ENCODE measurements at places on chromosomes 2 and 18. TPM values are rescaled to one million over a fixed set of nuclear protein-coding genes. Genes with fewer than 3 reads are reported as not detected.

DNA sequence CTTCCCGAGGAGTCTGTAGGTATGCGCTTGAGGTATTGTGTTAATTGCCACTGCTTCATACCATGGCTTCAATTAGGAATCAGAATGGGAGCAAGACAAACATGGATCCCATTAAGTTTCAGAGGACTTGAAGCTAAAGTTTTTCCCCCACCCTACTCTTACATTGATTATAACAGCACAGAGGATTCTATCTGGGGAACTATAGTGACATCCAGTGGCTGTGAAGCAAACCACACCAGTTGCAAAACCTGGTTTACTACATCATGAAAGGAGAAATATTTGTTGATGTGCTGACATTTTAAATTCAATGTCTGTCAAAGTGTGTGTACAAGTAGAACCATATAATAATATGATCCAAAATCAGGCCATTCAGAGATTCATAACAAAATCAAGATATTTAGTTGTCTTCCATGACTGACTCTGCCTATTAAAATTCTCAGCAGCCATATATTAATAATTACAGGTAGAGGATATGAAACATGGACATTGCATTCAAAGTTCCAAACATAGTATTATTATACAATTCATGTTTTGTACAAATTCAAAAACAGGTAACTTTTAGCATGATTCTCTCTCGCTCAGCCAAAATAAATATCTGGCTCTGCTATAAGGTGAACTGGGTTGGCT lies 82.9 kb downstream of the GRB14 start:
- H3K27ac ChIP-seq, result no peak overlapping the region
- no peaks in the 10 kb centered on the region for H3K36me3 ChIP-seq
- no peak for DNase-seq
- H3K27me3 ChIP-seq, result peaks cover 1% of the 10 kb centered on the region

DNA sequence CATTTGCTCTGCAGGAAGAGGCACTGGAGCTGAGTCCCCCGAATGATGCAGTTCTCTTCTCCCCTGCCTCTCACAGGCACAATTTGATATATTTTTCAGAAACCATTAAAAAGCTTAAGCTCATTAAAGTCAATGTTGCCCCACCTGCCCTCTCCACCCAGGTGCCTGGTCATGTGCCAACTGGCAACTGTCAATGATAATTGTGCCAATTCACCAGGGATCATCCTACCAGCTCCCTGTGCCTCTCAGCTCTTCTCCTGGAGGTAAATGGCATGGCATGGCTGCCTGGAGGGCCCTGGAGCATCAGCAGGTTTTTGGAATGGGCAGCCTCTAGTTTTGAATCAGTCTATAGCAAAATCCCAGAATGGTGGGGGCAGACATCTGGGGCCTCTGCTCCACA lies 279.6 kb upstream of the ID2 start:
- no peaks in the 10 kb centered on the region for H3K4me1 ChIP-seq
- H3K27ac ChIP-seq, result no peak overlapping the region
- peaks cover 2% of the 10 kb centered on the region for H3K36me3 ChIP-seq
- H3K27me3 ChIP-seq, result peaks cover 4% of the 10 kb centered on the region
- no peak for DNase-seq

DNA sequence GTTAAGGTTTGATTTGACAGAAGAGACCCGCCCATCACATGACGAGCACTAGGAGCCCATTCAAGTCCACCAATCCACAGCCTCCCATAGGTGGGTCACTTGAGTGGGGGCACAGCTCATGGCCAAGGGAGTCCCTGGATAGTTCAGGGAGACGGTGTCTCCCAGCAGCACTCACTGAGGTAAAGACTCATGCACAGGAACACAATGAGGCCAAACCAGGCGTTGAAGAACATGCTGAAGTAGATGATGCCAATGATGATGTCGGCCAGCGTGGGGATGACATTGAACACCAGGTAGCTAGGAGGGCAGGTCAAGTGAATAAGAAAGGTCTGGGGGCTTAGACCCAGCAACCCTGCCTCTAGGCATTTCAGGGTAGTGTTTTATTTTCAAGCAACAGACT lies 4.0 kb downstream of the ABCB6 start:
- H3K4me3 ChIP-seq, result no peak overlapping the region
- peaks cover 35% of the 10 kb centered on the region for H3K4me1 ChIP-seq
- DNase-seq, result no peak

DNA sequence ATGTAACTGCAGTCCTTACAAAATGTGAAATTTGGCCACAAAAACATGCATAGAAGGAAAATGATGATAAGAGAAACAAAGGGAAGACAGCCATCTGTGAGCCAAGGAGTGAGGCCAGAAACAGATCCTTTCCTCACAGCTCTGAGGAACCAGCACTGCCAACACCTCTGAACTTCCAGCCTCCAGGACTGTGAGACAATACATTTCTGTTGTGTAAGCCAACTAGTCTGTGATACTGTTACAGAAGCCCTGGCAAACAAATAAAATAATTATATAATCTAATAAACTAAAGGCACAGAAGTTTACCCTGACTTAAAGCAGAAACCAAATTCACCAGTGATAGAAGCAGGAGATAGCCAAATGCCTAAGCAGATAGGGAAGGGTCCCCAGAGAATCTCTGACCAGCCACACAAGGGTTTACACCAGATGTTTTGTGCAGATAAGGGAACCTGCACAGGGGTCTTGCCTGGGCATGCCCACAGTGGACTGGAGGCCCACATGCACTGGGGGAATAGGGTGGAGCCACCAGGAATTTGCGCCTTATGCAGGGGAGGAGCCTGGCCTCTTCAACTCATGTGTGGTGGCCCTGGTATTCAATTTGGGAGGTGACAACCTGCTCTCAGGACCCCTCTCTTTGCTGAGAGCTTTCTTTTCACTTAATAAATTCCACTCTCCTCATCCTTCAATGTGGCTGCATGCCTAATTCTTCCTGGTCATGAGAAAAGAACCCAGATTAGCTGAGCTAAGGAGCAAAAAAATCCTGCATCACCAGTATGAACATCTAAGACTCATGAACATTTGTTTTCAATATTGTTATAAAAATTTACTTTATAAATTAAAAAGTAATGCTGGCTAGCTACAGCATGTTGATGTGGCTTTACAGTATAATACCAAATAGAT lies 3.8 kb upstream of the GCC2 start:
- H3K27me3 ChIP-seq, result no peaks in the 10 kb centered on the region
- H3K4me3 ChIP-seq, result no peak overlapping the region
- no peak for DNase-seq
- H3K36me3 ChIP-seq, result no peaks in the 10 kb centered on the region
- H3K27ac ChIP-seq, result no peak overlapping the region
- H3K4me1 ChIP-seq, result peaks cover 16% of the 10 kb centered on the region

DNA sequence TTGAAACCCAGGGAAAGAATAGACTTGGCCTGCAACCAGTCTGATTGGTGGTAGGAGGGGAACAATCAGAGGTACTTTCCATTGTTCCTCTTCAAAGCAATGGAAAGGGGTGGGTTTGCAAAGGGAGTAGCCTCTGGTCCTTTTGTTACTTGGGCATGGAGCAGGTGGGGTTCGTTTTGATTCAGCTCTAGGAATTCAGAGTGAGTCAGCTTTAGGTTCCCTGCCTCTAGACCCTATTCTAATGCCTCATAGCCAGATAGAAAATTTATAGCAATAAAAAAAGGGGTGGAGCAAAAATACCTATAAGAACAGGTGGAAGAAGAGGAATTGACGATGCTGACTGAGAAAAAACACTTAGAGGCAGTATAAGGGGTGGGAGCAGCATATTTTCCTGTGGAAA lies 636.4 kb downstream of the PLCL1 start:
- H3K36me3 ChIP-seq, result no peaks in the 10 kb centered on the region
- H3K27me3 ChIP-seq, result no peaks in the 10 kb centered on the region
- DNase-seq, result no peak

DNA sequence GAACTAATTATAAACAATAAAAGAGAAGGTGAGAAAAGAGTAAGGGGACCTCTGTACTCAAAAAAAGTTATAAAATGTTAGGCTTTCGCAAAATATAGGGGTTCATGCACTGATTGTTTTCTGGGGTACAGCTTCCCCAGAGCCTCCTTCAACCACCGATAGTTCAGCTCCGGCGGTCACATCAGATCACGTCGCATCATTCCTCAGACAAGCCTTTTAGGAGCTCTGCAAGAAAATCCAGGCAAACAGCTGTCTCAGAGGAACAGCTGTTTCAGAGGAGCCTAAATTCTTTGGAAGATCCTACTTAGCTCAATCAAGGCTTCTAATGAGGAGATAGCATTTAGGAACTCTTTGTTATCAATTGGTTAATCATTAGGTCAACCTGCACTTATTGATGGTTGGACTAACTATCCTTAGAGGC lies 78.7 kb downstream of the MYCN start:
- DNase-seq, result no peak
- H3K27ac ChIP-seq, result no peak overlapping the region
- peaks cover 11% of the 10 kb centered on the region for H3K27me3 ChIP-seq
- H3K4me3 ChIP-seq, result no peak overlapping the region
- no peaks in the 10 kb centered on the region for H3K36me3 ChIP-seq

- H3K27ac ChIP-seq, result no peak overlapping the region
- no peaks in the 10 kb centered on the region for H3K4me1 ChIP-seq
- H3K27me3 ChIP-seq, result peaks cover 28% of the 10 kb centered on the region
- no peak for DNase-seq
Observed at GRCh38 chr2:43622931-43623451, 14.1 kb upstream of the PLEKHH2 start.

DNA sequence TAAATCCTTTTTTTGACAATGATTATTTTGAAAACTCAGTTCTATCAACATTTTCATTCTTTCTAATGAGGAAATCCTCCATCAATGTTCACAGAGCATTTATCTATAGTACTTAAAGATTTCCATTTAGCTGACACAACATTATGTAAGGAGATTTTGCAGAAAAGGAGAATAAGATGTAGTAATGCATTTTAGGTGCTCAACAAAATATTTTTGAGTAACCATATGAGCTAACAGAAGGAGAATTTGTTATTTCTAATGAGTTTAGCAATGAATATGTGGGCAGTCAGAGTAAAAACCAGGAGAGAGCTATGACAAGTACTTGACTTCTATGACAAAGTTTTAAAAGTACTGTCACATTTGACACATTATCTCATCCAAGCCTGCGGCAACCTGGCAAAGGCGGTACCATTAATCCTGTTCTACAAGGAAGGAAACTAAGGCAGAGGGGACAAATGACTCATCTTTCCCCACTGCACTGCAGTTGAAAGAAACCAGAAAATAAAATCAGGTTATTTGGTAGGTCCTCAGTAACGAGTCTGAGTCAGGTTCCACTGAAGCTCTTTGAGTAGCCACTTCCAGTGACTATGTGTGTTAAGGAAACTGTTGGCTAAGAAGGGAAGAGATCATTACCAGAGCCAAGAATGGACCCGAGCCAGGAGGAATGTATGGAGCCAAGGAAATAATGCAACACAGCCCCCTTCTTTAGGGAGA lies 134.1 kb upstream of the ITGB6 start:
- no peak for DNase-seq
- H3K36me3 ChIP-seq, result no peaks in the 10 kb centered on the region
- H3K4me1 ChIP-seq, result peaks cover 78% of the 10 kb centered on the region
- no peak overlapping the region for H3K4me3 ChIP-seq

SPP2 gene
- total RNA-seq, result not detected

FSHR gene
- not detected for total RNA-seq

MAP3K2 gene
- 66.1 TPM for total RNA-seq

Measured in activated T-helper 1 cell treated with anti-CD3 and anti-CD28 coated beads, Interleukin-12 subunit alpha, Interleukin-12 subunit beta, Interleukin-2, Interleukin-4 antibody, amounts not matched to agents 30 ng/mL and 10 ng/mL and 1 ng/mL, durations not matched to agents 14 hours and 24 hours and 36 hours (primary cell).